ENCODE measurements at places on chromosomes 6 and 20.

- no peak for DNase-seq
These were observed 8.6 kb upstream of the LBP start for GRCh38 chr20:38337561-38338140.

GRCh38 chr6:118334634-118335033 lies 213.5 kb upstream of the PLN start:
- no peak for DNase-seq

DNA sequence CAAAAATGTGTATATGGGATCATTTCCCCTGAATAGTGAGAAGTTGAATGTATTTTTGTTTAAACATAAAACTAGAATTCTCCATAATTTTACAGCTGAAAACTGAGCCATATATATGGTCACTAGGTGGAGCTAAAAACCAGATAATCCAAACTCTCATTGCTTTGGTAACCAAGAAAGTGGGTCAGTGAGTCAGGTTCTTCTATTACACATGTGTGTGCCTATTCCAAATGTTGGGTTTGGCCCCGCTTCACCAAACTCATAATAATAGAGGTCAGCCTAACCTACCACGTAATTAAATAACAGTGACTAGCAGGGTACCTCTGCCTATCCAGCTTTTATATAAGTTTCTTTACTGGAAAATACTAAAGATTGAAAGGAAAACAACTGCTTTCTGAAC lies 19.3 kb upstream of the RNGTT start:
- DNase-seq, result no peak

DNA sequence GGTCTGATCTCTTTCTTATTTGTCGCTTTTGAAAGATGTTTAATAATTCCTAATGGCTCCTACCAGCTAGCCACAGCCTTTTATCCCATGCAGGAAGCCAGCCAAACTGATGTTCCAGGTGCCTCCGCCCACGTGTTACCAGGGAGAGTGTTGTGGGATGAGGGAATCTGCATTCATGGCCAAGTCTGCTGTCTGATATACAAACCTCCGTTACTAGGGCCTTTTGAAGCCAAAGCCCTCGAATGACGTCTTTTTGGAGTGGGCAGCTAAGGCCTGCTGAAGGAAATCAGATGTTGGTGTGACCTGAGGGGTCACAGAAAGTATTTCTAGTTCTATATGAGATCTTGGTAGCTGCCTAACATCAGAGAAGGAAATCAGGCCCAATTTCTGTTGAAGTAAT lies 21.3 kb downstream of the STK35 start:
- no peak for DNase-seq

DNA sequence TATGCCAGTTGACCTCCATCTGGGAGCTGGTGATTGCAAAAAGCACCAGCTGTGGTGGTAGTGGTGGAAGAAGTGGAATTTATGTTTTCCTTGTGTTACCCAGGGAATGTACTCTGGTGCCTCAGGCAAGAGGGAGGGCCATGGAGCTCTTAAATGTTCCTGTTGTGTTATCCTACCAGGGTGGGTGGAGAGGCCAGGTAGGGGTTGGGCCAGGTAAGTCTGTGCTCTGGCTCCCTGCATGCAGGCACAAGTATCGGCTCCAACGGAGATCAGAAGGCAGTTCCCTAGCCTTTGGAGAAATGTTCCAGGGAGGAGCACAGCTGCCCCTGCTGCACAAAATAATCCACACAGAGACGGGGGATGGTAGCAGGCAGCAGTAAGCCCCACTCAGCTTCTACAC lies 419.3 kb upstream of the EYS start:
- no peak for DNase-seq

GRCh38 chr6:106804346-106805335 lies 169.9 kb downstream of the CD24 start:
- DNase-seq, result no peak

DNA sequence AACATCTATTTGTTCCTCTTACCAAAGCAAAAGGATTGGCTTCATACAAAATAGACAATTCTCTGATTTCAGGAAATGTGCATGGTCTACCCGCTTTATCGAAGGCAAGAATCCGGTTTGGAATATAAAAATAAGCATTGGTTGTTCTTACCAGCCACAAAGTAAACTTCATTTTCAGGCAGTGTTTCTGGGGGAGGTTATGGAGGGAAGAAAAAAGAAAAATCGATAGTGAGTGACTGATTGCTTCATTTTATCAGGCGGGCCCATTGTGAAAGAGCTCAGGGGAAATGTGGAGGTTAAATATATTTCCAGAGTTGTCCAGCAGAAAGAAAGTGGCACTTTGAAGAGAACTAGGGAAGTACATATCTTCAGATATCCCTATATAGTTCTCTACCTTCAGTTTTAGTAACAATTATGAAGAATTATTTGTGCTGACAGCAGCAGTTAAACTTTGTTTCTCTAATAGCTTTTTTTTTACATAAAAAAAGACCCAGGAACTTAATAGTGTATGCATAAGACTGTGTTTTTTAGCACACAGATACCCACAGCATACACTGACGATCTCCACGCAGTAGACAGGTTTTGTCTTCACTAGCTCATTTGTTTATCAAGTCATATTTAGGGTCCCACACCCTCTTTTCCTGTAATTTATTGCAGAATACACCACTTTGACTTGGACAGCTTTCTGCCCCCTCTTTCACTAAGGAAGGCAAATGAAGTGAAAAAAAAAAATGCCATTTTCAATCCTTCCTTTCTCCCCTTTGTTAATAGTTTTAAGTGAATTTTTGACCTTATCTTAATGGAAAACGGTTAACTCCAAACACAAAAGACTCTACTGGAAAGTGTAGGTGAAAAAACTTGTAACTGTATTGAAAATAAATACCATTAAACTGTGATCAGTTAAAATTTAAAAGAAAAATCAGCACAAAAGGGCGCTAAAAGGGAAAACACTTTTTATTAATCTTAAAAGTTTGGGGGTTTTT lies 2.9 kb downstream of the POU3F2 start:
- no peak for DNase-seq

GRCh38 chr20:61989741-61990140 lies 75.9 kb downstream of the TAF4 start:
- no peak for DNase-seq

DNA sequence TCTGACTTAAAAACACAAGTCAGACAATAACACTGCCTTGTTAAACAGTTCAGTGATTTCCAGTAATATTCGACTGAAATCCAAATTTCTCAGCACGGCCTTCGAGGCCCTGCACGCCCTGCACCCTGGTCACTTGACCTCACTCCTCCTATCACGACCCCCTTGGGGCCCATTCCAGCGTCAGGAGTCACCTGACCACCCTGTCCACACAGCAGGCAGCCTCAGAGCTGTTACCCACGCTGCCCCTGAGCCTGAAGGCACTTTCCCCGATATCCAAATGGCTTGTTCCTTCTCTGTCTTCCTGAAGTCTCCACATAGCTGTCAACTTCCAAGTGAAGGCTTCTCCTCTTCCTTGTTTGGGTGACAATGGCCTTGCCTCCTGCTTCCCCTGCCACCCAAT lies 33.1 kb upstream of the SMOC2 start:
- DNase-seq, result no peak

- no peak for DNase-seq
These were observed 206.7 kb upstream of the AGPAT4 start for GRCh38 chr6:161480421-161481155.

- DNase-seq, result no peak
These were observed 281.6 kb upstream of the SULF2 start for GRCh38 chr20:48066851-48067250.

DNA sequence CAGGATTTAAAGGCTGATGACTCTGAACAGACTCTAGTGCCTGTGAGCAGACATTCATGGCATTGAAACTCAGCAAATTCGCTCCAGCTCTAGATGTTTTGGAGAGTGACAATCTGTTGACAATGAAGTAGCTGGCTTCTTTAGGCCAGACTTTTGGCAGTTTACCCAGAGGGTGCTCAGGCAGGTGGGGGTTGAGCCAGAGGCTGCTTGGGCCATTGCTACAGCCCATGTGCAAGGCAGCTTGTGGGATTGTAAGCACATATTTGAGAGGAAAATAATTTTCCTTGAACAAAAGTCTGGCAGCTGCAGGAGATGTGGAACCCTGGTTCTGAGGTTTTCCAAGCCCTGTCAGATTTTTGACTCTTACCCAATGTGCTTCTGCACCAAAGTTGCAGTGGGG lies 311.6 kb downstream of the CDC5L start:
- no peak for DNase-seq

GRCh38 chr6:115362234-115362633 lies 698.5 kb downstream of the FRK start:
- no peak for DNase-seq

DNA sequence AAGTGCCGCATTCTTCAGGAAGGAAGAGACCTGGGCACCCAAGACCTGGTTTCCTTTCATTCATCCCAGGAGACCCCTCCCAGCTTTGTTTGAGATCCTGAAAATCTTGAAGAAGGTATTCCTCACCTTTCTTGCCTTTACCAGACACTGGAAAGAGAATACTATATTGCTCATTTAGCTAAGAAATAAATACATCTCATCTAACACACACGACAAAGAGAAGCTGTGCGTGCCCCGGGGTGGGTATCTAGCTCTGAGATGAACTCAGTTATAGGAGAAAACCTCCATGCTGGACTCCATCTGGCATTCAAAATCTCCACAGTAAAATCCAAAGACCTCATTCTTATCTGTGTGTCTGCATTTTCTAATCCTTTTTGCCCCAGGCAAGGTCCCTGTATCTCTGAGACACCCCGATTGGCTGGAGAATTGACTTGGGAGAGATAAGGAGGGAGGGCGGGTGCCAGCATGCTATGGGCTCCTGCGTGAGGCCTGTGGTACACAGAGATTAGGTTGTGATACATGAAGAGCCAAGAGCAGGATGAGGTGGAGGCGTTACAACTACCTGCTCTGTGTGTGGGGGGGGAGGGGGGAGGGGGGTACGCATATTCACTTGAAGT lies 4.8 kb downstream of the MUC21 start:
- DNase-seq, result no peak

DNA sequence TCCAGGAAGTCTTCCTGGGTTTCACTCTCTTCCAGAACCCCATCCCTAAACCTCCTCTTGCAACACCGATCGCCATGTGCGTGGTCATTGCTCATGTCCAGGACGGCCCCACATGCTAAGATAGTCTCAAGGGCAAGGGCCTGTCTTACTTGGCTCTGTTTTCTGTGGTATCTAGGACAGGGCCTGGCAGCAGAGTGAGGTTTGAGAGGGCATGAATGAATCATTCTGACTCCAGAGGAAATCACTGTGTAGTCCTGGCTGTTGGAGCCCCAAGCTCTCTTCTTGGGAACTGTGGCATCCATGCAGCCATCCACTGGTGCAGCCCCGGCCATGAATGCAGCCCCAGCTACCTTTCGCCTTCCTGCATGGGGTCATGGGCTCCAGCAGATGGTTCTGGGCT lies 12.4 kb downstream of the SIRPA start:
- no peak for DNase-seq

DNA sequence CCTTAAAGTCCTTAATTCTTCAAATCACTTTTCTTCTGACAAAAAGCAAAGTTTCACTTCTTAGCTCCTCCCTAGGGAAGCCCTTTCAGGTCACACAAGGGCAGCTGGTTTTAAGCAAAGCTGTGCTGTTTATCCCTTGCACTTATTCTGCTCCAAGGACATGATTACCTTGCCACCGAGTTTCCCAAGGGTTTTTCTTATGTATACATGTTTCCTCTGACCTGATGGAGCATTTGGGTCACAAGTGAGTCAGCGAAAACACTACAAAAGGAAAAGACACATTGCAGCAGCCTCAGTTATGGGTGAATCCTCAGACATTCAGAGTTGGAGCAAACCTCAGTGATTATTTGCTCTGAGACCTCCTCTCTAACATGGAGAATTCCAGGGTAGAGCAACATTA lies 26.6 kb upstream of the ILRUN start:
- DNase-seq, result no peak

DNA sequence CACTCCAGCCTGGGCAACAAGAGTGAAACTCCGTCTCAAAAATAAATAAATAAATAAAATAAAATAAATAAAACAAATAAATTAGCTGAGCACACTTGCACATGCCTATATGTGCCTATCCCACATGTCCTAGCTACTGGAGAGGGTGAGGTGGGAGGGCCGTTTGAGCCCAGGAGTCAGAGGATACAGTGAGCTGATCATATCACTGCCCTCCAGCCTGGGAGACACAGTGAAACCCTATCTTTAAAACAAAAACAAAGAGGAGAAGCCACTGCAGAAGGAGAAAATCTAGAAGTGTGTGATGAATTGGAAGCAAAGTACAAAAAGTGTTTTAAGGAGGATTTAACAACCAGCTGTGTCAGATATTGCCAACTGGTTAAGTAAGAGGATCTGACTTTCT lies 728.4 kb downstream of the PTPRT start:
- DNase-seq, result no peak

GRCh38 chr6:11475016-11475415 lies 62.5 kb upstream of the TMEM170B start:
- no peak for DNase-seq

DNA sequence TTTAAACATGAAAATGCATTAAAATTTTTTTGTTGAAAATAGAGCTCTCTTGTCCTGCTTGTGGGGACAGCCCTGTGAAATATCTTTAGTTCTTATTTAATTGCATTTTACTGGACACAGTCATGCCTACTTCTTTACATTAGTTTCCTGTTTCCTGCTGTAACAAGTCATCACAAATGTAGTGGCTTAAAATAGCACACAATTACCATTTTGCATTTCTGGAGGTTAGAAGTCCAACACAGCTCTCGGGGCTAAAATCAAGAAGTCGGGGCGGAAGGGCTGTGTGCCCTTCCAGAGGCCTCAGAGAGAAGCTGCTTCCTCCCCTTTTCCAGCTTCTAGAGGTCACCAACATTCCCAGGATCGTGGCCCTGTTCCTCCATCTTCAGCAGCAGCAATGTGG lies 29.4 kb downstream of the PNLDC1 start:
- DNase-seq, result no peak

DNA sequence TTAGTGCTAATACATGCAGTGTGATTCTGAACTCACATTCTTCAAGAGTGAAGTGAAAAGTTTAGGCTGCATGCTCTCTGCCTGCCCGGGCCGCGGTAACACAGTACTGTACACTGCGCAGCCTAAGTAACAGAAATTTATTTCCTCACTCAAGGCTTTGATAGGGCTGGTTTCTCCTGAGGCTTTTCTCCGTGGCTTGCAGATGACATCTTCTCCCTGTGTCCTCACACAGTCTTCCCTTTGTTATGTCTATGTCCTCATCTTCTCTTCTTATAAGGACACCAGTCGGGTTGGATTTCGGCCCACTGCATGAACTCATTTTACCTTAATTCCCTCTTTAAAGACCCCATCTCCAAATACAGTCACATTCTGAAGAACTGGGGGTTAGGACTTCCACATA lies 51.1 kb upstream of the TMEM170B start:
- no peak for DNase-seq
